T-helper 9 cell (primary cell): ENCODE measurements at places on chromosomes 5 and 9.

DNA sequence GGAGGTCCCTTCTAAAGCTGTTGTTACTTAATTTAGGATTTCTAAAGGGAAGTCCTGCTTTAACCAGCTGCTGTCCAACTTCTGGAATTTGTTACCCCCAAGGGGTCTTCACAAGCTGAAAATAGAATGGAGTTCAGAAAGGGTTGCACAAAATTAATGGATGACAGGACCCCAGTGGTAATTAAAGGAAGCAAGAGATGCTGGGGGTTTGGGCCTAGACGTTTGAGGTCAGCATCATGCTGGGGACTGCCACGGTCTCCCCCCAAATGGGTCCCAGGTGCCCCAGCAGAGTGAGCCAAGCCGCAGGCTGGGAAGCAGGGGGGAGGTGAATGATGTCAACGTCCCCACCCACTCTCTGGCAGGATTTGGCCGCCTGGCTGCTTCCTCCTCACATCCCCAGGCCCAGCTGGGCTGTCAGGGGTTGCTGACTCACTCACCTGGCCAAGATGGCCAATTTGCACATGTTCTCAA is 97.5 kb upstream of the ARAP3 start:
- no peak for DNase-seq

GRCh38 chr5:126525630-126526245 is 69.3 kb downstream of the ALDH7A1 start:
- DNase-seq: no peak

- no peak for DNase-seq
Measured at GRCh38 chr5:1550287-1551076, 26.7 kb upstream of the LPCAT1 start.

DNA sequence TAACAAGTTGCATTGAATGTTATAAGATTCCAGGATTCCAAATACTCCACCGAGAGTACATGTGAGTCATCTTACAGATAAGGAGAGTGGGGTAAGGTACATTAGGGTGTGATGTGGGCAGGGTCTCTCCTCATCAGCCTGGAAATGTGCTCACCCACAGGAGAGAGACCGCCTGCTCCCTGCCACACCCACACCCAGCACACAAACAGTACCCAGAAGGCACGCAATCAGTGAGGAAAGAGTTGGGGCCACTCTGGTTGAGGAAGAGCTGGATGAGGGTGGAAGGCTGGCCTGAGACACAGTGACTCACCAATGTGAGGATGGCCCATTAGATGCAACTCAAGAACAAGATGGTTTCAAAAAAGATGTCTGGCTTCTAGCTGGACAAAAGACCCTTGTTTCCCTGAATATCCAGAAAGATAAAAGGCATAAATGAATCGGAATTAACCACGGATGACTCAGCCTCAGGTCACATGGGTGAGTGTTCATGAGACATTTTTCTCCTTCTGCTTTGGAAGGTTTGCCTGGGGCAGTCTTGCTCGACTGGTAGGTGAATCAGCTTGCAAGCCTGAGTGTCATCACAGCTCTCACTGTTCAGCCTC is 51.1 kb upstream of the LHFPL2 start:
- no peak for DNase-seq

DNA sequence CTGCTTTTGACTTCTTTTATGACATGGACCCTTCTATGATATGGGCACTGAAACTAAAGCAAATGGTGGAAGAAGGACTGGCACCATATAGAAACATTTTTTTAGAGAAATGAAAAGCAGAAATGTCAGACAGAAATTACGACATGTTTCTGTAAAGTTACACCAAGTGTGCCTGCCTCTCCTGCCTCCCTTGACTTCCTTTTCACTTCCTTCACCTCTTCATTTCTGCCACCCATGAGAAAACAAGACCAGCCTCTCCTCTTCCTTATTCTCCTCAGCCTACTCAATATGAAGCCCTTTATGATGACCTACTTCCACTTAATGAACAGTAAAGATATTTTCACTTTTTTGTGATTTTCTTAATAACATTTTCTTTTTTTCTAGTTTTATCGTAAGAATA is 44.5 kb downstream of the ERCC6L2 start:
- DNase-seq: no peak

DNA sequence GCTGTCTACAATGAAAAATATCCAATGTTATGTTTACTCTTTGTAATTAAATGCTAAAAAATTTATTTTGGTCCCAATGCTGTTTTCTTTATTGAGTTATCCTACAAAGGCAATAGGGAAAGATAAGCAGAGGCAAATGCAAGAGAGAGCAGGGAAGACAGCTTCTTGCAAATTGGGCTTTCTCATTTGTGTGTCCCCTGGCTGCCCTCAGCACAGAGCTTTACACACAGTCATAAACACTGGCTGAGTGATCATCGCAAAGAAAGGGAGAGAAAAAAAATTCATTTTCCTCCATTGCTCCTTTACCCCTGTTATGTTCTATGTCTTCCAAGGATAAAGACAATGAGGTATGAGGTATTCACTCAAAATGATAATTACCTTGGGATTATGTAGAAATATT is 2.3 kb upstream of the TSSK1B start:
- DNase-seq: no peak
